ENCODE measurements at places on chromosomes 4 and X.

- DNase-seq, result no peak
Measured at GRCh38 chrX:134388161-134389109, 71.5 kb upstream of the HPRT1 start.

DNA sequence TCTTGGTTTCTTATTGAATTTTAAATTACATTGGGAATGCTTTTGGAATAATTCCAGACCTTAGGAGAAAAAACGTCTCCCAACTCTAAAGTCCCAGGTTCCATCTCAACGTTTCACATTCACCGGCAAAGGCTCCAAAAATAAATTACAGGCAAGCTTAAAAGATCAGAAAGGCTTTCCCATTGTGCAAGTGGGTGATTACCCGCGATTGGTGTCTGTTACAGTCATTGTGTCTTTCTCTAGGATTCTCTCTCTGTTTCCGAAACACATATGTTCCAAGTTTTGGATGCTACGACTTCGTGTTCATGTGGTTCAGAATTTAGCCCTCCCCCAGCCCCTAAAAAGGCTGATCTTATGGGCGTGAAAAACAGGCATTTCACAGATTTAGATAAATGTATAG lies 41.8 kb downstream of the PALLD start:
- no peak for DNase-seq

GRCh38 chrX:132452911-132453550 lies 35.8 kb downstream of the MBNL3 start:
- no peak for DNase-seq

DNA sequence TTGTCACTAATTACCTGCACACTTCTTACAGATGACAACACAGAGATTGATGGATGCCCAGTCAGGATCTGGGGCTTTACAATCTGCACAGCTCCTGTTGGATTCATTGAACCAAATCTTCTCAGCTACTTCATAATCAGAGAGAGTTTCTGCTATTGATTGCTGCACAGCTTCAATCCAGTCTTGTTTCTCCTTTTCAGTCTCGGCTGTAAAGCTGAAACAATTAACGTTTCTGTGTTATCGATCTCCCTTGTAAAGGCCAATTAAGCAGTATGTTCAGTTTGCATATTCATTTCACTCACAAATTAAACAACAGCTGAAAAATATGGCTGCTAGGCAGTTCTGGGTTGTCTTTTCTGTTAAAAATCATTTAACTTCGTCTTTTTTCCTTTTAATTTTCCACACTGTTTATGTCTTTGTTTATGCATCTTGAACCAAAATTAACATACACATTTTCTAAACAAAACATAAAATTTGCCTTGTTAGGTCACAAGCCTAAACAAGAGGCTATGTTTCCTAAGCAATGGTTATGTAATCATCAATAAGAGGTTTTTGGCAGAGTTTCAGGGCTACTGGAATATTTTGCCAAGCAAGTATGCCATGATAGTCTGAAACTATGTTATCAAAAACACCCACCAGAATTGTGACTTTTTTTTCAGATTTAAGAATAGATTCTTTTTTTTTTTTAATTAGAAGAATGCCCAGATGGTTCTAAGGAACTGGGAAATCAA lies 79.2 kb downstream of the ARAP2 start:
- no peak for DNase-seq

DNA sequence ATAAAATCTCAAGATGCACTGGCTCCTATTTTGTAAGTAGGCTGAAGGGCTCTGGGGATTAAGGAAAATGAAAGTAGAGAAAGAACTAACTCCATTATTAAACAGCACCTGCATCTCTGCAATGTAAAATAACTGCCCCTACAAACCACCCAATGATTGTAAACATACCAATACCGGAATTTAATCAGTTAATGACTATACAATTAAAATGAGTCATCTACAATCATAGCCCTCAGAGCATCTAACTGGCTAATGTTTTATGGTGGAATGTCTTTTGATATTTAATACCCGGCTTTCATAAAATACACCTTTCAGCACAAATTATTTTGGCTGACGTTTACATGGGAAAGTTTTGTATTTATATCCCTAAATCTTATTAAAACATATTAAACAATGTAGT lies 142.3 kb downstream of the PAPSS1 start:
- DNase-seq, result no peak

DNA sequence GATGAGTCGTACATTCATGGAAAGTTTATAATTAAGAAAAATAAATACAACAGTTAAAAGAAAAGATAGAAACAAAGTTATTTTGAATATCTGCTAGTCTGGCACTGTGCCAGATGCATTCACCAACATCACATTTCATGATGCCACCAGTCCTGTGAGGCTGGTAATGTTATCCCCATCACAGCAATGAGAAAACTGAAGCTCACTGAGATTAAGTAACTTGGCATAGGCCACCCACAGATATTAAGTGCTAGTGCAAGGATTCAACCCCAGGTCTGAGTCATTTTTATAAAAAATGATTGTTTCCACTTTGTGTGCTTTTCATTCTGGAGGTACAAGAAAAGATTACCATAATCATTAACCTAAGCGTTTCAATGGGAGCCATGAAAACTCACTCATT lies 65.0 kb upstream of the IL15 start:
- no peak for DNase-seq

- no peak for DNase-seq
Measured at GRCh38 chr4:170748975-170749374, 659.2 kb upstream of the AADAT start.

- DNase-seq, result no peak
Measured at GRCh38 chr4:98448908-98449307, 187.7 kb downstream of the RAP1GDS1 start.

- DNase-seq, result no peak
Measured at GRCh38 chrX:21741869-21742701, 15.8 kb downstream of the SMPX start.

DNA sequence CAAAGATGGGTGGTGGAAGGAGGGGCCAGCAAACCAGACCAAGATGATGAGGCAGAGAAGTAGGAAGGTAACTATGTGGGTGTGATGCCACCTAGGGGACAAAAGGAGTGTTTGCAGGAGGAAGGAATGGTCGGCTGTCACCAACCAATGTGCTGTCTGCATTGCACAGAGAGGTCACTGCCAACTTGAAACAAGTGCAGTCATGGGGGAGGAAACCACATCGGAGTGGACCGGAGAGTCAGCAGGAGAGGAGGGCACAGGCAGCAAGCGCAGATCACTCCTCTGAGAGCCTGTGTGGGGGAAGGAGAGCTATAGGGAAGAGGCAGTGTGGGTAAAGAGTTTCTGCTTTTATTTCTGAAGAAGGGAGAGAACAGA lies 38.5 kb upstream of the FGFBP2 start:
- peak; percentile 13 for DNase-seq

GRCh38 chr4:144300616-144301015 lies 160.1 kb upstream of the GYPA start:
- no peak for DNase-seq

GRCh38 chrX:15683193-15683592 lies 18.6 kb upstream of the CLTRN start:
- DNase-seq, result no peak

- DNase-seq, result no peak
Measured at GRCh38 chrX:150508451-150509367, 59.7 kb upstream of the MTM1 start.

DNA sequence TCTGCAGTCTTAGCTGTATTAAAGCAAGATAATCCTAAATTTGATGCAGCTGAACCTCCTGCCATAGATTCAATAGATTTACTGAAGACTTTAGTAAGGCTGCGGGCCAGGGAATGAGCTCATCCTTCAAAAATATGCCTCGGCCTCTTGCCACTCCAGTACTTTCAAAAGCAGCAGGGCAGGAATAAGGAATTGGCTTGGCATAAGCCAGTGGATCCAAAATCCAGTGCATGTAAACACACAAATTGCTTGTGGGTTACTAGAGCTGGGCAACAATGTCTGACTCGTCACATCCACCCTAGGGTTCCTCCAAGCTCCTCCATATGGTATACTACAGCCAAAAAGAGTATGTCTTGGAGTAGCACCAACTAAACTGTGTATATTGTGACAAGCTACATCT lies 165.0 kb downstream of the AMELX start:
- DNase-seq, result no peak

DNA sequence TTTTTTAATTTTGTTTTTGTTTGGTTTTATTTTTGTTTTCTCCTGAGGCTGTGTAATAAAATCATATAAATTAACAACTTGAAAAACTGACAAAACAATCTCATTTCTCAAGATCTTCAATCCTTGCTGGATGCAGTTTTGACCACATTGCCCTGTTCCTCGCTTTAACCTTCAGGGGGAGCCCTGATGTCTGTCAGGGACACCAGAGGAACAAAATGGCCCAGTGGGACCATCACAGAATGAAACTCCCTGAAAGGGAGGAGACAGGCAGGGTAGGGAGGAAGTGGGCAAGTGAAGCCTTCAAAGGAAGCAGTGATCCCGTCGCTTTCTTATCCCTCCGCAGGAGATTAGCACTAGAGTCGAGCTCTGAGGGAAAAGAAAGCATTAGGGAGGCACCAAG lies 274.9 kb upstream of the LDB2 start:
- no peak for DNase-seq

DNA sequence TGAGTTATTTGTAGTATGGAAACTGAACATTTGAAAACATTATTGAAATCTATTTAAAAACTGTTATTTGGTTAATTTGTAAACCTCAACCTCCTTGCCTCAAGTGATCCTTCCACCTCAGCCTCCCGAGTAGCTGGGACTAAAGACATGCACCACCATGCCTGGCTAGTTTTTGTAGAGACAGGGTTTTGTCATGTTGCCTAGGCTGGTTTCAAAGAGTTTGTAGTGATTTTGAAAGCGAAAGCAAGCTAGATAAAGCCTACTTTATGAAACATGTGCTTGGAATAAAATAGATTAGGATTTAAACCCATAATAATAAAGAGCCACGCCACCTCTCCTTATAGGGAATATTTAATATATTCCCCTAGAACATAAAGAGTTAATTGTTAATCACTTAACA lies 23.5 kb downstream of the ARSJ start:
- DNase-seq, result no peak

DNA sequence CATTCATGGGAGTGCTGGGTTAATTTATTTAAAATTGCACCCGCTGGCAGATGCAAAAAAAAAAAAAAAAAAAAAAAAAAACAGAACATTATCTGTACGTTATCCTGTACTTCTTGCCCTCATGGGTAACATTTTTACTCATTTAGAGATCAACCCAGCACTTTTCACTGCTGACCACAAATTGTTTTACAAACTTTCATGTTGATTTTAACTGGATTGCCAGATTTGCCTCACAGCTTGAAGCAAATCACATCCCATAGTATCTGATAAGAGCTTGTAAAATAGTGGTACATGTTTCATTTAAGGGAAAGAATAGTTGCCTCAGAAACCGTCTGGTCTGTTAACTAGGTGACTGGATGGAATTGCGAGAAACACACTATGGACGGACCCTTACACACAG lies 640.8 kb downstream of the TRIML1 start:
- DNase-seq, result no peak

GRCh38 chrX:118143578-118143977 lies 27.0 kb upstream of the KLHL13 start:
- DNase-seq, result no peak

- DNase-seq, result no peak
Measured at GRCh38 chr4:38896940-38897339, 29.3 kb downstream of the FAM114A1 start.

DNA sequence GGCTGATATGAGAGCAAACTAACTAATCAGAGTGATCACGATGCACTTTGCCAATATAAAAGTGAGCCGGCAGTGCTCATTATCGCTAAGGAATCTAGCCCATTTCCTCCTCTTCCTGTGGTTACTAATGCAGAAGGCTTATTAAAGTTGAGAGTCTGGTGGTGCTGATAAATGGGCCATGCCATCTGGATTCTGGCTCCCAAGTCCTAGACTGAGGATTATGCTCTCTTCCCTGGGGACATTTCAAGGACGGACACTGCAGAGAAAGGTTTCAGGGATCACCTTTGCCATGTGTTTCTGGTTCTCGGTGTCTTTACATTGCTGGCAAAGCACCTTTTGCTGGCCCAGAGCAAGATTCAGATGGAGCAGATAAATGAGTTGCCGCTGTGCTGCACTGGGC lies 85.3 kb downstream of the RTL5 start:
- no peak for DNase-seq

Measured in activated CD8-positive, alpha-beta memory T cell treated with anti-CD3 and anti-CD28 coated beads for 4 hours (primary cell).